ENCODE measurements at places on chromosomes 2 and 18.

- no peak for DNase-seq
These were observed 26.7 kb upstream of the CD226 start for GRCh38 chr18:69974365-69974764.

DNA sequence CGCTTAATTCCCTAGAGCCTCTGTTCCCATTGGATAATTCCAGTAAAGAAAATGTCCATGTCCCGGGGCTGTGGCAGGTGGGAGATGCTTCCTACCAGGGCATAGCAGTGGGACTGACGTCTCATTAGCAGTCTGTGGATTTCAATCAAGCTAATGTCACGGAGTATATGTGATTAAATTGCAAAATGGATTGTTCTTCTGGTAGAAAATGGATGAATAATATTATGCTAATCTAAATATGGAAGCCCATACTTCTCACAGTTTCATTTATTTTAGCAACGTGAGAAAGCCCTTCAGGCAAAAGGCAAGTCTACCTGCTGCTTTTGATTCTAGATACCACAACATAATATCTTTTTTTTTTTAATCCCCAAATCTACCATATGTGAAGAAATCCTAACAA is 185.5 kb downstream of the DNER start:
- no peak for DNase-seq

- DNase-seq: no peak
These were observed 56.8 kb upstream of the RASGRP3 start for GRCh38 chr2:33419581-33420200.

DNA sequence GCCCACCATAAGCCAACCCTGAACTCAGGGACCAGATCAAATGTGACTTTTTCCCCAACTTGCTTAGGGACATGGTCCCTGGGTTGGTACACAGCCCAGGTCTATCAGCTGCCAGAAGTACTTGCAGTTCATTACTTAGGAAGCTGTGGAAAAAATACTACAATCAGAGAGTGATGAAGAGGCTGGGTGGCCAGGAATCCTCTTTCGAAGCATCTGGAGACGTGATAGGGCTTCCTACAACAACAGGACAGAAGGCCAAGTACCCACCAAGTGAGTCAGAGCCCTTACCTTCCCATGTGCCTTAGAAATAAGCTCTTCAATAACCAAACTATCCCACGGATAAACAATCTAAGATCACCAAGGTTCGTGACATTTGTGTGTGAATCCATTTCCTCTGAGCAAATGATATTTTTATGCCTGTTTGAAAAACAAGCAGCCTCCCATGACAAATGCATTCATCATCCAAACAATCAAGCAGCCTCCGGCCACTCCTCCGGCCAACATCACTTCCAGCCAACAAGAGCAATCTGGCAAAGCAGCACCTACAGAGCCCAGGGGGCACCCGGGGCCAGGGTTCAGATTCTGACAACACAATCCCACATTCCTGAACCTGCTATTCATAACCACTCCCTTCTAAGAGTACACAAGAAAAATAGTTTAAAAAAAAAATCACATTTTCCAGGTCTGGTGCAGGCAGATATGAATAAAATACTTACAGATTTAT is 26.4 kb downstream of the TBC1D8 start:
- peak; percentile 91 for DNase-seq

- no peak for DNase-seq
These were observed 94.3 kb upstream of the ITGB6 start for GRCh38 chr2:160294339-160294803.

GRCh38 chr18:28099237-28099636 is 77.7 kb downstream of the CDH2 start:
- no peak for DNase-seq

- no peak for DNase-seq
These were observed 93.5 kb upstream of the MGAT4A start for GRCh38 chr2:98824256-98825019.

- DNase-seq: no peak
These were observed 26.6 kb downstream of the ZSWIM2 start for GRCh38 chr2:186822323-186822722.
